ENCODE measurements at places on chromosomes 11 and 22.

DNA sequence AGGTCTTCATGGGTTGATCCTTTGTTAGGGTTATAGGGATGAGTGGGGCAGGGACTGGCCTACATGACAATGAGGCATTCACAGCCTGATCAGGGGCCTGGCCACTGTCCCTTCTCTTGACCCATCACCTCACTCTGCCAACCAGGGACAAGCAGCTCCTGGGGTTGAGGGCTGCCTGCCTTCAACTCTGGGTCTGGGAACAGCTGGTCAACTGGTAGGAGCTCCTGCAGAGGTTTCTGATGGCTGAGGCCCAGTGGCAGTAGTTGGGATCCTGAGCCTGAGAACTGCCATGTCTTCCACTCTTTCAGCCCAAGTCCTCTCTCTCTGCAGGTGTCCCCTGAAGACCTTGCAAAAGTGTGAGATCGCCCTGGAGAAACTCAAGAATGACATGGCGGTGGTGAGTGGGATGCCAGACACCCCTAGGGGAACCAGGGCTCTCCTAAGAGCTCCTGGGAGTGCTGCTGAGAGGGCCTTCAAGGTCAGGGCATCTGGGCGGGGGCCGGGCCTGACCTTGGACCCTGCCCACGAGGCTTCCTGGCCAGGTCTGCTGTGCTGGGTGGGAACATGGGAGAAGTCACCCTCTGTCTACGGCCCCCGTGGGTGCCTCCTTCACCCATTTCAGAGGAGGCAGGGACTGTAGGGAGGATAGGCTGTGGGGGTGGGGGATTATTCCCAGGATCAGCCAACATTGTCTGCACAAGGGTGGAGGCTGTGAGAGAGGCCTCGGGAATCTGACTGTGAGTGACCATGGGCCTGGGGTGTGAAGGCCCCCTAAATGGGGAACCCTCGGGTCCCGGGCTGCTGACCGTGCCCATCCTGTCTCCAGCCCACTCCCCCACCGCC is 76.8 kb downstream of the MED15 start:
- no peak for DNase-seq

DNA sequence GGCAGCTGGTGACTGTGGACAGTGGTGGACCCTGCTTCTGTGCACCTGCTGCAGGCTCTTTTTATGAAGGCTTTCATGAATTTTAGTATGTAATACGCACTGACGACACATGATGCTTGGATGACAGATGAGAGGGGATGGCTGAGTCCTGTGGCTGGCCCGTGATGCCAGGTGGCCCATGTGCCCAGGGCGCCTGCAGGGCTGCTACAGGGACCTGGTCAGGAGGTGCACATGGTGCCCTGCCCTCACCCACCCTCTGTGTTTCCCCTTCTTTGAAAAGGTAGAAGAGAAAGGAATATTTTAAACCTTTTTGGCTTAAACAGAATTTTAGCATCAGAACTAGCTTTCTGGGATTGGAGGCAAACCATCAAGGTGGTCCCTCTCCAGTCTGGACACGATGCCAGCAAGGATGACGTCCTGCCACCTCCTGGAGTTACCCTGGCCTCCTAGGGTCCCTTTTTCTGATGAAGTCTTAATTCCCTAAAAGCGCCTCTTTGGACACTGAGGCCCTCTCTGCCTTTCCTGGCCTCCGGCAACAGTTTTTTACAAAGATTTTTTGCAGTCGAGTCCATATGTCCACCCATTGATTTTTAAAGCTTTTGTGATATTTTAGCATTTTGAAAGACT is 5.4 kb upstream of the RANBP1 start:
- no peak for DNase-seq

- DNase-seq, result no peak
Observed at GRCh38 chr11:126011265-126011664, 51.4 kb downstream of the CDON start.

GRCh38 chr11:94694309-94695060 is 73.7 kb upstream of the AMOTL1 start:
- no peak for DNase-seq

DNA sequence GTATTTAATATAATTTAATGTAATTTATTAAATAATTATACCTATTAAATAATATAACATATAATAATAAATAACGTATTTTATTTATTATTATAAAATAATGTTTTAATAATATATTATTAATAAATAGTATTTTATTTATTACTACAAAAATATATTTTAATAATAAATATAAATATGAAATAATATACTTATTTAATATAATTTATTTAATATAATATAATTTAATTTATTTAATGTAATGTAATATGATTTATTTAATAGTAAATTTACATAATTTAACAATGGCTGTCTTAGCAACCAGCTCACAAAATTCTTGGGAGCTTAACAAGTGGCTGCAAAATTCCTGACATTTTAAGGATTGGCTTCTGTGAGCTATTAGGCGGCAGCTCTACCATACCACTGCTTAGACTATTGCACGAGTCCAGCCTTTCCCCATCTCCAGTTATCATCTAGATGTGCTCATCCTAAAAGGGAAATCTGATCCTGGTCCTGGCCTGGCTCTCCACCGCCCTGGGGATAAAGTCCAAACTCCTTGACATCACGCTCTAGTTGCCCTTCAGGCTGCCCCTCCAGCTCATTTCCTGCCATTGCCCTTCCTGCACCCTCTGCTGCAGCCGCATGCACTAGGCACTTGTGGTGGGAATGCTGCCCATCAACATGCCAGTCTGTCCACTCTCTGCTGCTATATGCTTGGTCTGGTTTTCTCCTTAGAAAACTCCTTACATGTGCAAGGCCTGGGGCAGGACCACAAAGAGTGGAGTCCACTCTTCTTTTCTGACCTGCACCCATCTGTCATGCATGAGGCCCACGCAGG is 9.8 kb downstream of the MMP20 start:
- no peak for DNase-seq

GRCh38 chr11:87971354-87971753 is 203.9 kb downstream of the RAB38 start:
- DNase-seq, result no peak

- peak; percentile 3 for DNase-seq
Observed at GRCh38 chr11:44066732-44067141, 667 bp downstream of the ACCS start.

DNA sequence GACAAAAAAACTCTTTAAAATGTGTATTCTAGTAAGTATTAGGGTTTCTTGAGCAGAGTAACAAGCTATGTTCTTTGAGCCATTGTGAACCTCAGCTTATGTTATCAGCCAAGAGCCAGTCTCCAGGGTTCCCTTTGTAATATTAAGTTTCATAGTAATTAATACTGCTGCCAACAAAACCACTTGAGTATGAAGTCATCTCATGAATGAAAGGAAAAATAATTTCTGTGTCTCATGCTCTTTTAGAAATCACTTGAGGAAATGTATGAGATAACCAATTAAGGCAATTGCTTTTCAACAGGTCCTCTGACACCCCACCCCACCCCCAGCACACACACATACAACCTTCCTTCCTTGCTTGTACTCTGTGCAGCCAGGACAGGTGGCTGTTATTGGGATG is 59.9 kb downstream of the BBOX1 start:
- no peak for DNase-seq

DNA sequence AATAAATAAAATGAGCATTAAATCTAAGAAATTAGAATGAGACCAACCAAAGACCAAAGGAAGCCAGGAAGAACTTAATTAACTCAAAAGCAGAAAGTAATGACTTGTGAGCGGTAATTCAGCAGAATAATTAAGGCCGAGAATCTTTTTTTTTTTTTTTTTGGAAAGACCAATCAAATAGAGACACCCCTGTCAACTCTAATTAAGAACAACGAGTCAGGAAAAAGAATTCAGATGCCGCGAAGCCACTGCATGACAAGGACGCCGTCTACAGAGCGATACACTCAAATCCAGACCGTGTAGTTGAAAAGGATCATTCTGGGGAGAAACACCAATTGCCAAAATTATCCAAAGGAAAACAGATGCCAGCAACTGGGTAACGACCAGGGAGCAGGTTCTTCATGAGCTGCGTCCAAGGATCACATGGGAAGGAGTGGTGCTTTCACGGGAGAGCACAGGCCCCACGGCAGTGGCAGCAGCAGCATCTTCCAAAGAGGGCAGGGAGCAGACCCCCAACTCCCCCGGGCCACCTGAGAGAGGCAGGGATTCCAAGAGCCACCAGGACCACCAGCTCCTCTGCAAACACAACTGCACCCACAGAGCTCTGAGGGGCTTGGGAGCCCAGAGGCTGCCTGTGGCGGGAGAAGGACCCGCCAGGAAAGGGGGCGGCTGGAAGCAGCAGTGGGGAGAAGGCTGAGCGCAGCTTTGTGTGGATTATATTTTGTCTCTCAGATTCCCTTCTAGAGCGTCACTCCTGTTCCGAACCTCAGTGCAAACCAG is 469.8 kb downstream of the BRD1 start:
- DNase-seq, result no peak

All from CD4-positive, alpha-beta T cell treated with Interleukin-6 for 4 hours (primary cell).